ENCODE measurements at places on chromosomes 6 and 20. TPM values are rescaled to one million over a fixed set of nuclear protein-coding genes. Genes with fewer than 3 reads are reported as not detected.

- DNase-seq, result peak; percentile 50
Measured at GRCh38 chr6:16238057-16238962, at the start of gene GMPR. TSS of gene GMPR (plus strand) at chr6:16238587. CDS start at chr6:16238694, 107 bp downstream.

GRCh38 chr6:26017632-26017966 is 55.0 kb downstream of the TRIM38 start:
- DNase-seq, result peak; percentile 76

DDO gene
- 1.6 TPM for total RNA-seq

GRCh38 chr20:33732166-33732970 is 572 bp downstream of the ZNF341 start:
- peak; percentile 59 for DNase-seq

DNA sequence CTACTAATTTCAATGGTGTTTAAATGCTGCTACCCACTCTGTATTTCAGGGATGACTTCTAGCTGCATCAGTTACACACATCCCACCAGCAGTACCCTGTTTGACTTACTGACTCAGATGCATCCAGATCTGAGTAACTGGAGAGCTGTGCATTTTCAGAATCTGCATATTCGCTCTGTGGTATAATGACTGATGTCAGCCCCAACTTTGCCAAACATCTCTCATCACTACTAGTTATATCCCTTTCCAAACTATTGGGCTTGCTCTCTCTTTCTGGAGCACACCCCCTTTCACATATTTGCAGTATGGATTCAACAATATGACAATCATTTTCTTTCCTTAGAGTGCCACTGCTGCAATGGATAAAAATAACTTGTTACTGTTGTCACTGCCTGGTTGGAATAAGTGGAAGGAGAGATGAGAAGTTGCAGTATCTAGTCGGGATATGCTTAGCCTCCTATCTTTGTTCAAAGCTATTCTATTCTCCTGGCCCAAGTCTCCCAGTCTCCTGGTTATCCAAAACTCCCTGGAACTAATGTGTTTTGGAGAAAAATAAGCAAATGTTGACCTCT is 3.3 kb upstream of the RSPO3 start:
- DNase-seq, result no peak

PI16 gene
- total RNA-seq, result 5.2 TPM

GRCh38 chr6:33324125-33324524 is 6.6 kb upstream of the ZBTB22 start:
- no peak for DNase-seq

- DNase-seq, result no peak
Measured at GRCh38 chr20:47137231-47137870, 219.1 kb downstream of the ZMYND8 start.

DNA sequence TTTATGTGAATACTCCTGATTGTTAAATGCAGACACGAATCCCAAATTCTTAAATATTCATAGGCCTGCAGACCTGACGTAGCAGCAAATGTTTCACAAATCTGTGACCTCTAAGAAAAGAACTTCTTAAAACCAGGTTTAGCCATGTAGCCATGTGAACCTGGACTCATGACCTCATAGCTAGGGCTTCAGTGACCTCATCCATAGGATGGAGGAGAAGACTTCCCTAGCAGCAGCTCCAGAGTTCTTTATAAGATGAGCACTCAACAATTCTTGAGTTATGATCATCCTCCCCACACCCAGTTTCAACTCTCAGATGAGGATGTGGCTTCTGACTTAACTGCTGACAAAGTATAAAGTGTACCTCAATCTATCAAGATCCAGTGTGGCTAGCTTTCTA is 45.8 kb upstream of the TCF21 start:
- DNase-seq, result no peak

RAD21L1 gene
- not detected for total RNA-seq

DNA sequence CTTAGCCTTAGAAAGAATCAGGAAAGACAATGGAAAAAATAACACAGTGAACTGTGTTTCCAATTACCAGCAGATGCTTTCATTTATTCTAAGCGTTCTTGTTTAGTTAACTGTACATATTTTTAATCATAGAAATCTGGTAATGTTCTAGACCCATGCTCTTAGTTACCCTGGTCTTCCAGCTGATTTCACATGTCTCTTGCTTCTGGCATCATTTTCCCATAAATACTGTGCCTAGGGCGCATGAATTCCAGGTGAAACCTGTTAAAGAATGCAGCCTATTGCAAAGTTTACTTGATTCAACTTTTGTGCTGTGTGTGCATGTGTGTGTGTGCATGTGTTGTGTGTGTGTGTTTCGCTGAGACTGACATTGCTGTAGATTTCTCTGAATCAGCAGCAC is 178.6 kb downstream of the PDE7B start:
- no peak for DNase-seq

- no peak for DNase-seq
Measured at GRCh38 chr6:88441346-88441745, 275.2 kb upstream of the CNR1 start.

- DNase-seq, result no peak
Measured at GRCh38 chr6:21612067-21612745, 18.7 kb downstream of the SOX4 start.

NKAPL gene
- 1.6 TPM for total RNA-seq

- no peak for DNase-seq
Measured at GRCh38 chr6:10884245-10884972, 2.4 kb upstream of the SYCP2L start.

- no peak for DNase-seq
Measured at GRCh38 chr6:137210903-137211302, 8.3 kb downstream of the IFNGR1 start.

- no peak for DNase-seq
Measured at GRCh38 chr20:19937651-19938420, 79.3 kb upstream of the NAA20 start.

DNA sequence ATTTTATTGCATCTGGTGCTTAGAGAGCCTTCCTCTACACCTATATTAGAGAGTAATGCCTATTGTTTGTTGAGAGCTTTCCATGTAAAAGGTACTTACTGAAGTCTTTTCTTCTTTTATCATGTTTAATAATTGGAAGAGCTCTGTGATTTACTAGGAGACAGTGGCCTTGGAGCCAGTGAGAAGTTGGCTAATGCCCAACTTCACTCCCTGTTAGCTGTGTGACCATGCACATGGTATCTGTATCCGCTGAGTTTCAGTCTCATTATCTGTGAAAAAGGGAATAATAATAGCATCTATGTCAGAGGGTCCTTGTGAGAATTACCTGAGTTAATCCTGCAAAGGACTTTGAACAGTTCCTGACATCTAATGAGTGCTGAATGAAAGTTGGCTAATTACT is 105.0 kb downstream of the CD109 start:
- no peak for DNase-seq

- DNase-seq, result no peak
Measured at GRCh38 chr6:54206510-54206909, 95.3 kb downstream of the MLIP start.

HLA-G gene
- total RNA-seq, result not detected

DNA sequence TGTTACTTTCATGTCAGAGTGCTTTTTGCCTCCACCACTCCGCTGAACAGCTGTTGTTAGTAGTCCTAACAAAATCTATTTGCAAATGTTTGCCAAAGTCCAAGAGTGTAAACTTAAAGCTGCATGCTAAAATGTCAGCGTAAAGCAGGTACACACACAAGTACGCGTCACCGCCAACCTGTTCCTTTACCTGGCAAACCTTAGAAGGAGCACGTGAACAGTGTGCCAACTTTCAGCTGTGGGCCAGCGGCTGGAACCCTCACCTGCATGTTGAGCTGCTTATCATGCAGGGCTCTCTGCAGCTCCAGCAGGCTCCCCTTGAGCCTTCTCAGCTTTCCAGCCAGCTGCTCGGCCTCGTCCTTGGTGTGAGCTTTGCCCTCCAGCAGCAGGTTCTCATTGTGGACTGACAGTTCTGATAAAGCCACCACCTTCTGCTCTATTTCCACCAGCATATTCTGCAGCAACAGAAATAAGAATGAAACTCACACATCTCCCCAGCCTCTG is 359.3 kb downstream of the SYNE1 start:
- DNase-seq, result no peak

- no peak for DNase-seq
Measured at GRCh38 chr6:108838101-108838717, 10.0 kb upstream of the ARMC2 start.

- no peak for DNase-seq
Measured at GRCh38 chr6:43170417-43170930, 595 bp upstream of the SRF start.

MCM3 gene
- total RNA-seq, result 44.5 TPM

SLPI gene
- total RNA-seq, result 30.6 TPM

CRYBG1 gene
- total RNA-seq, result 30.9 TPM

DNA sequence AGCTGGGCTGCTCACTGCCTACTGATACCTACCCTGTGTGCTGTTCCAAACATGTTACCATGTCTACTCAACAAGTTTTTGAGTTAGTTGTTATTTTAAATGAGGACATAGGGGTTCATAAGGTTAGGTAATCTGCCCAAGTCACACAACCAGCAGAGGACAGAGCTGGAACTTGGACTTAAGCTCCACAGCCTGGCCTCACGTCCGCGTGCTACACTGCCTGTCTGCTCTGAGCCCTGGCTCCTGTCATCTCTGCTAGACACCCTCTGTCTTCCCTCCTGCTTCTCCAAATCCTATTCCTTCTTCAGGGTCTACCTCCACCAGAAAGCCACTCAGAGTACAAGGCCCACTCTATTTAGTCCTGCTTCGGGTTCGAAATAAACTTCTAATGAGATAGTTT is 18.2 kb downstream of the ANKRD66 start:
- no peak for DNase-seq

DNA sequence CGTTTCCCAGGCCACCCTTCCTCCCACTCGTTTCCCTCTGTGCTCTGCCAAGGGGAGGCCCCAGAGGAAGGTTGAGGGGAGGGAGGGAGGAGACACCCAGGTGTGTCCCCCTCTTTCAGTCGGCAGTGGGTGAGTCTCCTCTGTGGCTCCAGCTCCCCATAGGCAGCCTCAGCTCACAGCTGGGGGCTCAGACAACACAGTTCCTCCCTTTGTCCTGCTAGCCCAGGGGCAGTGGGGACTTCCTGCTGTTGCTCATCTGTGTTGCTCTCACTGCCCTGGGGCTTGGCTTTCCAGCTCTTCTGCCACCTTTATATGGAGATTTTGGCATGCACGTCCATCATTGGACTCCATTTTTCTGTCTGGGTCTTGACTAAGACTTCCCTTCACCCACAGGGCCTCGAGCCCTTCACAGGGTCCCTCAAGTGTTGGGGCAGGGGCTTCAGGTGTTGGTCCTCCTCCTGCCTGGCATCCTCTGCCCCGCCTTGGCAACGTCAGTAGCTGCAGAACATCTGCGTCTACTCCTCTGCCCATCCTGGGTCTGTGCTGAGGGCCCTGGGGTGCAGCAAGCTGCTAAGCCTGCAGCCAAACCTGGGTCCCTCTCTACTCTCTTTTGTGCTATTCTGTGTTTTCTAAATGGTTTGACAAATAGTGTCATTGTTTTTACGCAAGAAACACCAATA is 190.6 kb upstream of the PMEPA1 start:
- no peak for DNase-seq

DNA sequence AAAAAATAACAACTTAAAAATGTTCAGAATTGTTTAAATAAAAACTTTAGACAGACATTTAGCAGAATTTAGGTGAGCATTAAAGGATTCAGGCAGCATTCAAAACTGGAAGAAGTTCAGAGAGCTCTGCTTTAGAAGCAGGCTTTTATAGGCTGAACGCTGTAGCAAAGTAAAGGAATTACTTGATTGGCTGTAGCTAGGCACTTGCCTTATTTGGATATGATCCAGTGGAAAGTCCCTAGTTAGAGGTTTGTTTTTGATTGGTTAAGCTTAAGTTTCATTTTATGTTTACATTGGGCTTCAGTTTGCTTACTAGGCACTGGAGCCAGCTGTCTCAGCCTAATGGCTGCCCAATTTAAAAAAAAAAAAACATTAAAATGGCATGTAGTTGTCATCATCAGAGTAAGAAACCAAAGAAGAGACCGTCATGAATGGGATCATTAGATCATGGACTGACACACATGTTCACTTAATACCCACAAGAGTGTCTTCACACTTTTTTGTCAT is 65.1 kb downstream of the CBFA2T2 start:
- DNase-seq, result no peak

DNA sequence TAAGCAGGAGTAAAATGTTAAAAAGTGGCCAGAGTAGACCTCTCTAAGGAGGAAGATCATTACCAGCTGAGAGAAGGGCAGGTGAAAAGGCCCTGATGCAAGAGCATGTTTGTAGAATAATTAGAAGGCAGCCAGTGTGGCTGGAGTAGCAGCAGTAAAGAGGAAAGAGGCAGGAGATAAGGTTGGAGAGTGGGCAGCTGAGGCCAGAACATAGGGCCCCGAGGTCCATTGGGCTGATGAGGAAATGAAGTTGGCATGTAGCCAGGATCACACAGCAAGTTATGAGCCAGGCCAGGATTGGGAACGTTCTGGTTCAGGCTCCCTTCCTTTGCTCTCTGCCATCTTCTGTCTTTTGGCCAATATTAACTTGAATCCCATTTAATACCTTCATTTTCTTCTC is 51.6 kb downstream of the RALY start:
- DNase-seq, result no peak

DNA sequence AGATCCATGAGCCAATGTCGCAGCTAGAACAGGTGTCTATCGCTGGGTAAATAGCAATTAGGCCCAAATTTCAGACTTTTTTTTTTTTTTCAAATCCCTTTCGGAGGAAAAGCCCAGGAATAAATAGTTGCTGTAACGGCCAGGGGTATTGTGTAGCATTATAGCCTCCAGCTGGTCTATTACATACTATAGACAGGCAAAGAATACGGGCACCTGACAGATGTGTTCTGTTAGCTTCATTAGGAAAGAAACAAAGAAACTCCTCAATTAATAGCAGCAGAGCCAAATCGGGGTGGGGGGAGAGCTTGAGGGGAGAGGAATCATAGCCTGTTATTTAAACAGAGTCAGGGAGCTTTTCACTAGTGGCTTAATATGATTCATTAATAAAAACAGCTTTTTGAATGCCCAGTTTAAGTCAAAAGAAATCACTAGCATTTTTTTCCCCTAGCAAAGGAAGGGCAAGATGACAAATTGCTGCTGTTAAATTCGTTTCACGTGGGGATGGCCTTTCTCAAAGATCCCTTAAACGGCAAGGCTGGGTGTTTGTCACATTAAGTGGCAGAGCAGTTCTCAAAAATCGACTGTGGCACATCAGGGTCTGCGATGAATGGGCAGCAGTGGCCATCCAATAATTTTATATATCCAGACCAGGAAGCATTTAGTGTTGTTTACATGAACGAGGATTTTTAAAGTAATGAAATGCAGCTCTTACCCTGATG is 139.4 kb downstream of the ID4 start:
- no peak for DNase-seq

C6orf141 gene
- total RNA-seq, result 25.9 TPM

- DNase-seq, result no peak
Measured at GRCh38 chr20:32332614-32333013, 25.5 kb upstream of the ASXL1 start.
